ENCODE measurements at places on chromosomes 1 and 21.
A peak's percentile ranks its signal among the peaks of the same experiment; 100 is the strongest.

GRCh38 chr1:165539908-165540307 lies 3.9 kb upstream of the LRRC52 start:
- DNase-seq: no peak
- H3K36me3 ChIP-seq: no peaks in the 10 kb centered on the region
- H3K4me3 ChIP-seq: no peak overlapping the region
- H3K4me1 ChIP-seq: peaks cover 23% of the 10 kb centered on the region
- H3K27me3 ChIP-seq: no peaks in the 10 kb centered on the region

DNA sequence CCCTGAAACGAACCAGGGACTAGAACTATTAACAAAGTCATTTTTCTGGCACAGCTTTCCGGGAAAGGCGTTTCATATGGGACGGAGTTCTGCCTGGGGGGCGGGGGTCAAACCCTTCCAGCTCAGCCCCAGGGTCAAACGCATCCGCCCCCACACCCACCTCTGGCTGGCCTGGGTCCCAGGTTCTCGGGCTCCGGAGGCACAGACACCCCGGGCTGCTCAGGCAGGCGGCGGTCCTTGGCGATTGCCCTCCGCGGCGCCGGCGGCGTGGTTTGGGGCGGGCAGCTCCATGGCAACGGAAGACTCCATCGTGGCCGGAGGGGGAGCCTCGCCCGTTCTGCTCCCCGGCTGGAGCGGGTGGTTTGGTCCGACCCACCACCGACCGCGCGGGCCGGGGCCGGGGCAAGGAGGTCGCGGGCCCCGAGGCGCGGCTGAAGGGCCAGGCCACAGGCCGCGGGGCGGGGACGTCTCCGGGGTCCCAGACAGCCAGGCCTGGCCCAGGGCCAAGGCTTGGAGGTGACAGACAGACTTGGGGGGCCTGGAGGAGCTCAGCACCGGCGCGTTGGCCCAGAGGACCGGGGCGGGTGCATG lies at the start of gene CFAP74:
Gene CFAP74, minus strand, starts transcription at position 246 of the 591 bp plus-strand sequence. CDS start 12,830 bp downstream, outside the sequence.
- H3K36me3 ChIP-seq: no peaks in the 10 kb centered on the region
- DNase-seq: no peak
- H3K4me1 ChIP-seq: no peaks in the 10 kb centered on the region
- H3K27me3 ChIP-seq: peaks cover 13% of the 10 kb centered on the region
- no peak within 1 kb of the TSS for H3K4me3 ChIP-seq

DNA sequence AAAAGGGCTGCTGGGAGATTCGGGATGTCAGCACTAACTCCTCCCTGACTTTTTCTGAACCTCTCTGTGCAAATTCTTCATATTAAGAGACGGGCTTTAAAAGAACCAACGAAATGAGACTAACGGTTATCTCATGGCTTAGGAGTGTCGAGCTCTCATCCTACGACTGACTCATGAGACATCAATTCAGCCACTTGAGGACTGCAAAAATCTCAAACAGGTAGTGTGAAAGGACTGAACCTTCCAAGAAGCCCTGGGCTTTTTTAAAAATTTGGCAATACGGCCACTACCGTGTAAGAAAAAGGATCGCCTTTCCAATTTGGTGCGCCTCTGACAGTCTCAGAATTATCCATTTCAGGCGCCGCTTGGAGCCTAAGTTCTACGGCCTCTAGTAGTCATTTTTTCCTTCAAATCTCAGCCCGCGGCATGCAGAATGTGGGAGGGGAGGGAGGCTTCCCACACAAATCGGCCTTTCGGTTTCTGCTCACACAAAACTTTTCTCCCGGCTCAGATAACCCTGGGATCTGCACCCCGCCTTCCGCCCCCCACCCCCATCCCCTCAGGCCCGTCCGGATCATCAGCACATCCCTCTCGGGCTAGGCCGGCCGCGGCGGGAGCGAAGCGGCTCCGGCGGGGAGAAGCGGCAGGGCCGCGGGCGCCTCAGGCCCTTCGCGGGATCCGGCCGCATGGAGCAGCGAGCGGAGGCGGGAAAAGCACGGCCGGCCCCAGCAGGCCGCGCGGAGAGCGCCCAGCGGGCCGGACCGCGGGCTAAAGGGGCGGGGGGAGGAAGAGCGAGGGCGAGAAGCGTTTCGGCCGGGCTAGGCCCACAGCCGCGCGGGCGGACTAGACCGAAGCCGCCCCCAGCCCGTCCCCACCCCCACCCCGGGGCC lies 618 bp downstream of the HNRNPR start:
- no peak for DNase-seq
- H3K27me3 ChIP-seq: no peaks in the 10 kb centered on the region
- H3K36me3 ChIP-seq: no peaks in the 10 kb centered on the region
- peaks cover 52% of the 10 kb centered on the region for H3K4me1 ChIP-seq
- peak overlapping the region; percentile 93 for H3K4me3 ChIP-seq

DNA sequence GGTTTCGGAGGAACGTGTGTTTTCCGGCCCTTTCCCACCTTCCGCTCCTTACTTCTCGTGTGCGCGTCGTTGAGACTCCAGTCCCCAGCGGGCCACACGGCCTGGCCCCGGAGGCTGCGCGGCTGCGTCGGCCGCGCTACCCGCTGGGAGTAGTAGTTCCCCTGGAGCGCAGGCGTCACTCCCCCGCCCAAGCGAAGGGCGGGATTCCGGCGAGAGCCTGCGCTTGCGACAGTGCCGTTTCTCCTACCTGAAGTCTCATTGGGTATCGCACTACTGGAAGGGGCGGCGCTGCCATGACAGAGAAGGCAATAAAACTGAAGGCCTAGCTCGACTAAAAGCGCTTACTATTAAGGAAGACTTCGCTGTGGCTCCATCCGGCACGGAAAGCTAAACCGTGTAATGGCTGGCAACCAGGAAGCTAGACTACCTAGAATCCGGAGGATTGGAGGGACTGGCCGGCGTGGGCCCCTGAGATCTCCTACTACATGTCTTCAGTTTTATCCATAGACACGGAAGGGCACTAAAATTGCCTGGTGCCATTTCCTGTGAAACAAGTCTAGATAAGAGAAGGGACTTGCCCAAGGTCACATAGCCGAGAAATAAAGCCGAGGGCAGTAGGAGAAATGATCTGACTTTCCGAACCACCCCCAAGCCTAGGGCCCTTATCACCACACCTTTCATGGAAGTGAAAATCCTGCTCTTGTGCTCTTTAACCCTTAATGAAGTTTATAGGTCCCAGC lies 797 bp upstream of the TMEM69 start:
- no peaks in the 10 kb centered on the region for H3K36me3 ChIP-seq
- DNase-seq: peak; percentile 92
- H3K27me3 ChIP-seq: no peaks in the 10 kb centered on the region

GRCh38 chr1:156445789-156446263 lies 54.7 kb downstream of the MEF2D start:
- H3K27ac ChIP-seq: no peak overlapping the region
- DNase-seq: peak; percentile 62
- no peaks in the 10 kb centered on the region for H3K36me3 ChIP-seq
- H3K4me3 ChIP-seq: no peak overlapping the region
- H3K27me3 ChIP-seq: peaks cover 8% of the 10 kb centered on the region
- H3K4me1 ChIP-seq: no peaks in the 10 kb centered on the region

- DNase-seq: no peak
- H3K27ac ChIP-seq: no peak overlapping the region
- H3K4me1 ChIP-seq: no peaks in the 10 kb centered on the region
- no peaks in the 10 kb centered on the region for H3K36me3 ChIP-seq
- H3K4me3 ChIP-seq: no peak overlapping the region
Measured at GRCh38 chr21:41602531-41602930, 94.6 kb upstream of the TMPRSS2 start.

All from thoracic aorta (tissue), 2 donors.